Erythroblast (primary cell): ENCODE measurements at places on chromosomes 7 and 10.

GRCh38 chr7:88289564-88290025 is 17.1 kb downstream of the STEAP4 start:
- no peak for DNase-seq

GRCh38 chr10:80552151-80552646 is 14.5 kb downstream of the SH2D4B start:
- no peak for DNase-seq

- no peak for DNase-seq
Observed at GRCh38 chr10:95784279-95784913, 28.4 kb downstream of the ENTPD1 start.

DNA sequence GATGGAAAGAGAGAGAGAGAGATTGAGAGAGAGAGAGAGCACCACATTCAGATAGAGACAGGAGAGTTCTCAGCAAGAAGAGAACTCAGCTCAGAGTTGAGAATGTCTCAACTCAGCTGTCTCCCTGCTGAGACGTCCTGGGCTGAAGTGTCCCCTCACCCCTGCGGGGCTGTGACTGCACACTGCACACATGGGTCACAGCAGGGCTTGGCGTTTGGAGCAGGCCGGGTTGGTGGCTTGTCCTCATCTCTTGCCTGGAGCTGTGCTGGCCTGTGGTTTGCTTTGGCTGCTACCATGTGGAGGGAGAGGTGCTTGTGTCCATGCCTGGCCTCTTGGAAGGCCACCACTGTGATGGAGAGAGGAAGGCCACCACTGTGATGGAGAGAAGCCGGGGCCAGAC is 167.9 kb downstream of the RNF216 start:
- no peak for DNase-seq

- DNase-seq = peak; percentile 9
Observed at GRCh38 chr10:36880898-36881297, 244.5 kb upstream of the ANKRD30A start.

- DNase-seq = no peak
Observed at GRCh38 chr7:49714182-49714581, 59.3 kb upstream of the VWC2 start.

DNA sequence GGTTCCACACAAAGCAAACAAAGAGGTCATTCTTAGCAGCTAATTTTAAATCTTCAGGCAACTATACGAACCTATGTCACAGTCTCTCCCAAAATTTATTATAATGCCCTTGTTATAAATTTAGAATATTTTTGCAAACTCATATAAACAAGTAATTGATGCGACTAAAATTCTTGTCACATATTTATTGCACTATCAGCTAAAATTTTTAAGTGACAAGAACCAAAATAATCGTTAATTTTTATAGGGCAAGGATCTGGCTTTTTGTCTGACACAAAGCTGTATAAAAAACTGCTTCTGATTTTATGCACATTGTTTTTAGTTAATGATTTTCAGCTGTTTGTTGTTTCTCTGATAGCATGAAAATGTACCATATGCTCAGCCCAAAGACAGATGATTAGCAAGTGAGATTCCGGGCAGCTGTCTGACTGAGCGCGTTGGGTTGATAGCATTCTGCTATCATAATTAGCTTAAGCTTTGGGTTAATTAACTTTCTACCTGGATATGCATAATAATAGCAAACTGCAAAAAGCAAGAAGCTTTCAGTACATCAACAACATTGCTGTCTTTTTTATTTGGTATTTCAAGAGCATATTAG is 136.0 kb downstream of the MGMT start:
- DNase-seq = no peak
